Naive B cell (primary cell): ENCODE measurements at places on chromosomes 7 and 10.

- no peaks in the 10 kb centered on the region for H3K27me3 ChIP-seq
- no peaks in the 10 kb centered on the region for H3K36me3 ChIP-seq
- peak overlapping the region; percentile 89 for H3K27ac ChIP-seq
- no peak for DNase-seq
Measured at GRCh38 chr10:23439452-23439960, 631 bp downstream of the OTUD1 start.

DNA sequence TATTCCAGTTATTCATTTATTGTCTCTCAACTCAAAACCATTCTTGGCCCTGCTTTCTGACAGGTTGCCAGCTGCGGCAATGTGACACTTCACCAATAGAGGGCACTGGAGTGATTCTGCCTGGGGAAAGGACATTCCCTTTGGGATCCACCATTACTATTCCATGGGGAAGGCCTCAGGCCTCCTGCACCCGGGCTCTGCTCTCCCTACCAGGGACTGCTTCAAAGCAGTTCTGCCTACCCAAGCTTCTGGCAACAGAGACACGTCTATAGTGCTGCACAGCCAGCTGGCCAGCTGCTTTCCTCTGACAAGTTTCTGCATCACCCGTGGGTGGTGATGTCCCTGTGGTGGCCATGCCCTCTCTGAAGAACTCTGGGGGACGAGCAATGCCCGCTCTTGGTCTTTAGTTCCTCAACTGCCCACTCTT lies 163.8 kb downstream of the ELMO1 start:
- peaks cover 53% of the 10 kb centered on the region for H3K4me1 ChIP-seq
- H3K4me3 ChIP-seq: no peak overlapping the region
- H3K27ac ChIP-seq: no peak overlapping the region
- DNase-seq: peak; percentile 11
- peaks cover 7% of the 10 kb centered on the region for H3K36me3 ChIP-seq

- H3K36me3 ChIP-seq: no peaks in the 10 kb centered on the region
- DNase-seq: no peak
- H3K27me3 ChIP-seq: peaks cover 35% of the 10 kb centered on the region
- H3K4me1 ChIP-seq: no peaks in the 10 kb centered on the region
- H3K4me3 ChIP-seq: no peak overlapping the region
- no peak overlapping the region for H3K27ac ChIP-seq
Measured at GRCh38 chr10:100075426-100076220, 6.0 kb downstream of the CPN1 start.

DNA sequence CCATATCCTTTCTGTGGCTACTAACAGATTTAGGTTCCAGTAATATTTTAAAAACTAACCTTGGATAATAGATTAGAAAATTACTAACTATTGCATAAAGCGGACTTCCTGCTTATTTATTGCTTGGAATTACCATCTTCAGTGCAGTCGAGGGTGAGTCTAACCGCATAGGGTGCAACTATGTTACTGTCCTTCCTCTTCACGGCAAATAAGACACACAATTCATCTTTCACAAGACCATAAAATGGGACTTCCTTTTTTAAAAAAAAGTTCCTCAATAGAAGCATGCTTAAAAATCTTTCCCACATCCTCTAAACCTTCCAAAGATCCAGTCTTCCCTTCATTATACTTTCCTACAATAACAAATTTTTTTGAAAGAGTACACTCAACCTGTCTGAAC lies 2.1 kb downstream of the SLC25A40 start:
- peak overlapping the region; percentile 97 for H3K27ac ChIP-seq
- peak overlapping the region; percentile 98 for H3K4me3 ChIP-seq
- DNase-seq: peak; percentile 16
- H3K4me1 ChIP-seq: peaks cover 33% of the 10 kb centered on the region
- H3K36me3 ChIP-seq: peaks cover 8% of the 10 kb centered on the region
- no peaks in the 10 kb centered on the region for H3K27me3 ChIP-seq

- no peak for DNase-seq
- no peaks in the 10 kb centered on the region for H3K27me3 ChIP-seq
- H3K27ac ChIP-seq: no peak overlapping the region
- H3K4me3 ChIP-seq: no peak overlapping the region
- no peaks in the 10 kb centered on the region for H3K36me3 ChIP-seq
- peaks cover 3% of the 10 kb centered on the region for H3K4me1 ChIP-seq
Measured at GRCh38 chr10:4029866-4030265, 244.9 kb upstream of the KLF6 start.

DNA sequence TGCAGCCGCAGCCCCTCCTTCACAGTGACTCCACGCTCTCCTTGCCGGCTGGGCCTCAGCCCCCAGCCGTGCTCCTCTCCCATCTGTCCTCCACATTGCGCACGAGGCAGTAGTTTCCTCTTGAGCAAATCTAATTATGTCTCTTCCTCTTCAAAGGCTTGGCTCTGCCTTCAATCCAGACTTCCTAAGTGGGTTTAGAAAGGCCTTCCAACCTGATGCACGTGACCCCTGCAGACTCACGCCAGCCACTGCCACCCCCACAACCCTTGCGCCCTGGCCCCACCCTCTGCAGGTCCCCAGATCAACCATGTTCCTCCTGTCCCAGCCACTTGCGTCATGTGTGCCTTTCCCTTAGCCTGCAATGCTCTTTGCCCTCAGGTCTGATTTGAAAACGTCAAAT lies 75.0 kb upstream of the ADAM12 start:
- no peak overlapping the region for H3K4me3 ChIP-seq
- H3K4me1 ChIP-seq: no peaks in the 10 kb centered on the region
- H3K36me3 ChIP-seq: no peaks in the 10 kb centered on the region
- DNase-seq: no peak
- peak overlapping the region; percentile 10 for H3K27ac ChIP-seq

GRCh38 chr10:127999297-128000129 lies 92.6 kb downstream of the PTPRE start:
- H3K27me3 ChIP-seq: peaks cover 20% of the 10 kb centered on the region
- DNase-seq: no peak
- H3K36me3 ChIP-seq: no peaks in the 10 kb centered on the region
- H3K4me1 ChIP-seq: peaks cover 4% of the 10 kb centered on the region
- H3K4me3 ChIP-seq: no peak overlapping the region

GRCh38 chr7:151754142-151754590 lies 122.7 kb downstream of the PRKAG2 start:
- peaks cover 15% of the 10 kb centered on the region for H3K36me3 ChIP-seq
- peaks cover 9% of the 10 kb centered on the region for H3K4me1 ChIP-seq
- DNase-seq: peak; percentile 9
- peak overlapping the region; percentile 12 for H3K27ac ChIP-seq
- H3K27me3 ChIP-seq: no peaks in the 10 kb centered on the region

GRCh38 chr10:84156009-84156408 lies 16.7 kb downstream of the GHITM start:
- H3K36me3 ChIP-seq: peaks cover 8% of the 10 kb centered on the region
- no peaks in the 10 kb centered on the region for H3K27me3 ChIP-seq
- DNase-seq: no peak
- H3K4me1 ChIP-seq: peaks cover 3% of the 10 kb centered on the region
- no peak overlapping the region for H3K4me3 ChIP-seq

DNA sequence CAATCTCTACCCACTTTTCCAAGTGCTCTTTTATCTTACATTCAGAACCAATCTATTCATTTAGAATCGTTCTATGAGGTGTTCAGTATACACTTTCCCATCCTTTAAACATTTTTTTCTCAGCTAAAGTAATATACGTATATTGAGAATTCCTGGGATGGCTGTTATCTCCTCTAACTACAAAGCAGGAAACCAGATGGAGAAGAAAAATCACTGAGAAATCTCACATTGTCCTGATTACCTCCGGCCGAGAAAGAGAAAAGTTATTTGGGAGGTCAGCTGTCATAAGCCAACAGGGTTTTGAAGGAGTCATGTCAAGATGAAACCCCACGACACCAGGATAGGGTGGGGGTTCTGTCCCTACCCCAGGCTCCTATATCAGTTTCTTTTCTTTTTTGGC lies 99.2 kb upstream of the KDM7A start:
- H3K4me1 ChIP-seq: no peaks in the 10 kb centered on the region
- H3K27ac ChIP-seq: no peak overlapping the region
- DNase-seq: no peak
- peaks cover 14% of the 10 kb centered on the region for H3K27me3 ChIP-seq
- H3K4me3 ChIP-seq: no peak overlapping the region

- H3K4me3 ChIP-seq: no peak overlapping the region
- no peak for DNase-seq
- no peaks in the 10 kb centered on the region for H3K4me1 ChIP-seq
- H3K27ac ChIP-seq: no peak overlapping the region
Measured at GRCh38 chr7:126570845-126571244, 681.9 kb downstream of the GRM8 start.

DNA sequence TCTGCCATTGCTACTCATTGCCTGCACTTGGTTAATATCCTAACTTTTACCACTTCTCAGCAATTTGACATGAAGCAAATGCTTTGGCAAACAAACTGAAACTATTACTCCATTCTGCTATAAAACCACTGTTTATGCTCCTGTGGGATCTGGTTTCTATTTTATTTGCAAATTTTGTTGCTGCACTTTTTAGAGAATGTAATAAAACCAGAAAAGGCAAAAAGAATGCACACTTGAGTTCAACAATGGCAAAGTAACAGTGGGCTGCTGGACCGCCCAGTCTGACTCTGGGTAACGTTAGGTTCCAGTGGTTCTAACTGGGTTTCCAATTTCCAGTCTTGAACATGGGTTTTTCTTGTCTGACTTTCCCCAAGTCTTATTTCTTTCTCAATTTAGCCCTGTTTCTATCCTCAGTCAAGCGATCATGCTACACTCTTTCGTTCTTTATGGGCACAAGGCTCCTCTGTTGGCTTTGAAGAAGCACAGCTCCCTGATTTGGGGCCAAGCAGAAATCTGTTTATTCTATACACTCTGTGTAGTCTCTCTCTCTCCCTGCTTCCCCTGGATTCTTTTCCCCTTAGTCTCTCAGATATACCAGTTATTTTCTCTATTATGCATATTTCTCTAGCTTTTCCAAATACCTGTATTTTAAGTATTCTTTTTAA lies 129.2 kb upstream of the FAM3C start:
- H3K36me3 ChIP-seq: no peaks in the 10 kb centered on the region
- no peak overlapping the region for H3K27ac ChIP-seq
- DNase-seq: no peak
- no peak overlapping the region for H3K4me3 ChIP-seq
- H3K27me3 ChIP-seq: peaks cover 12% of the 10 kb centered on the region

DNA sequence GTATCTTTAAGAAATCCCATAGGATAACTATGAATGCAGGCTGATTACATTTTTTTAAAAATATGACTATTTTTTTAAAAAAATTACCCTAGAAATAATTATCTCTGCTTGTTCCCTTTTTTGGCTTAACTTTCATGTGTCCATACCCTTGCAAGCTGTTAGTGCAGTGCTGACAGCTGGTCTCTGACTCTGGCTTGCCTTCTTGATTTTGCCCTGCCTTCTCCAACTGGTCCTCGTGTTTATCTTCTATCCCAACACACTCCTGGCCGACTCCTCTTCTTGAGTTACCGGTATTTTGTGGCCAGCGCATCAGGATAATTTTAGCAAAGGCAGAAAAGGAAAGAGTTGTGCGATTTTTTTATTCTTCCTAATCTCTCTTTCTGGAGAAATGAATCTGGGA lies 111.7 kb upstream of the STARD3NL start:
- no peak for DNase-seq
- no peaks in the 10 kb centered on the region for H3K27me3 ChIP-seq
- H3K4me3 ChIP-seq: no peak overlapping the region
- peak overlapping the region; percentile 7 for H3K27ac ChIP-seq
- no peaks in the 10 kb centered on the region for H3K4me1 ChIP-seq

- H3K36me3 ChIP-seq: peaks cover 14% of the 10 kb centered on the region
- H3K27ac ChIP-seq: peak overlapping the region; percentile 97
- H3K4me1 ChIP-seq: peaks cover 26% of the 10 kb centered on the region
- peaks cover 23% of the 10 kb centered on the region for H3K27me3 ChIP-seq
Measured at GRCh38 chr7:104207348-104207730, 474 bp downstream of the ORC5 start.

GRCh38 chr7:71096351-71096750 lies 35.6 kb upstream of the GALNT17 start:
- H3K4me1 ChIP-seq: no peaks in the 10 kb centered on the region
- no peaks in the 10 kb centered on the region for H3K36me3 ChIP-seq
- no peak for DNase-seq
- H3K27me3 ChIP-seq: no peaks in the 10 kb centered on the region
- H3K27ac ChIP-seq: no peak overlapping the region

GRCh38 chr7:114922652-114923402 lies 933 bp downstream of the MDFIC start:
- H3K36me3 ChIP-seq: no peaks in the 10 kb centered on the region
- DNase-seq: peak; percentile 45
- H3K27me3 ChIP-seq: no peaks in the 10 kb centered on the region

DNA sequence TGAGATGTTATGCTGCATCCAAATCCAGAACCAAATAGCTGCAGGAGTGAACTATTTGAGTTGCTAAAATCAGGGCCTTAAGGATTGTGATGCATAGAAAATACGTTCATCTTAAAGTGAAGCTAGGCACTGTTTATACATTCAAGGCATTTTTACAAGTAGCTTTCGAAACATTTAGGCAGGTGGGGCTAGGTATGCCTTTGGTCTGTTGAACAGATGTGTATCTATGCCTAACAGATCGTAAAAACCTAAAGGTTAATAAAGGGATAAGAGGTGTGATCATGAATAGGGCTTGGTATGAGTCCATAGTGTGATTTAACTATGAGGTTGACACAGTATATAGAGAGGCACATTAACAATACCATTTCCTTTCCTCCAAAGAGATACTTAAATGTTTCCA lies 262.5 kb downstream of the SEMA3D start:
- no peaks in the 10 kb centered on the region for H3K4me1 ChIP-seq
- H3K4me3 ChIP-seq: no peak overlapping the region
- H3K27me3 ChIP-seq: no peaks in the 10 kb centered on the region

- DNase-seq: no peak
- H3K4me1 ChIP-seq: no peaks in the 10 kb centered on the region
Measured at GRCh38 chr10:8481718-8482504, 427.4 kb downstream of the GATA3 start.

DNA sequence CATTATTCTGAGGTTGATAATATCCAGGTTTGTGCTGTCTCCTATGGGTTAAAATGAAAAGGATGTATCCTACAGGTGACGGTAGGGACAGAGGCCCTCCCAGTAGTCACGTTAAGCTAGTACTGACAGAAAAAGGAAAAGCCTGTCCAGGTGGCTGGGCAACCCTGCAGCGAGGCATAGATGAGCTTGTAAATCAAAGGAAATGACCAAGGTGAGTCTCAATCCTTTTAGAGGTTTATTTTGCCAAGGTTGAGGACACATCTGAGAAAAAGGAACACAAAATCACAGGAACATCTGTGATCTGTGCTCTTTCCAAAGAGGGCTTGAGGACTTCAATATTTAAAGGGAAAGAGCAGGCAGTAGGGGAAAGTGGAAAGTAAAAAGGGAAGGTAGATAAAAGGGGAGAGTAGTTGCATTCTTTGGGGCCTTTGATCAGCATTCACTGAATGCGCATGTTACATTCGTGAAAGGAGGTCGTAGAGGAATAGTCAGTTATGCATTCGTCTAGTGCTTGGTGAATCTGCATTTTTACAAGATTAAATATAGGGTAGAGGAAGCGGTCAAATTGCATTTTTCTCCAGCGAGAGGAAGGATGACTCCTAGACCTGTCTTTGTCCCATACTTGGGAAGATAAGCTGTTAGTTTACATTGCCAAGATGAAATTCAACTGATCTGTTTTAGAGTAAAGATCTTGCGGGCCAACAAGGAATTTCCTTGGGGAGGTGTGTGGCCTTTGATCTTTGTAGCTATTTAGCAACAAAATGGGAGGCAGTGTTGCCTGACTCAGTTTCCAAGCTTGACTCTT lies 884 bp upstream of the GSTO1 start:
- peaks cover 16% of the 10 kb centered on the region for H3K27me3 ChIP-seq
- peak overlapping the region; percentile 98 for H3K27ac ChIP-seq
- peaks cover 8% of the 10 kb centered on the region for H3K36me3 ChIP-seq
- H3K4me1 ChIP-seq: peaks cover 23% of the 10 kb centered on the region
- DNase-seq: no peak
